ENCODE measurements at places on chromosomes 4 and X.

- DNase-seq, result no peak
These were observed 601.7 kb upstream of the GRIA3 start for GRCh38 chrX:122582280-122582974.

DNA sequence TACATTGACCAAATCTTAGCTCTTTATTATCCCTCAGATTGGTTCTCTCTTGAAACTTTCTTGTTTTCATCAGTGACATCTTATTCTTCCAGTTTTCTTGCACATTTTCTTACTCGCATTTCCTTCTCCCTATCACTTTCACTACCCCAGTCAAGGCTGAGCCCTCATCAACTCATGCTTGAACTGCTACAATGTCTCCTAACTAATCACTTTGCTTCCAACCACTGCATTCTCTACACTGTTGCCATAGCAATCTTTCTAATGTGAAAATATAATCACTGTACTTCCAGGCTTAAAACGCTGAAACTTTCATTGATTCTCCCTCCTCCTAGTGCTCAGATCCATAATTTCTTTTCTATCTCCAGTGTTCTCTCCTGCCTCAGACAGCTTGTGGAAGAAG is 22.2 kb upstream of the LPAR4 start:
- no peak for DNase-seq

DNA sequence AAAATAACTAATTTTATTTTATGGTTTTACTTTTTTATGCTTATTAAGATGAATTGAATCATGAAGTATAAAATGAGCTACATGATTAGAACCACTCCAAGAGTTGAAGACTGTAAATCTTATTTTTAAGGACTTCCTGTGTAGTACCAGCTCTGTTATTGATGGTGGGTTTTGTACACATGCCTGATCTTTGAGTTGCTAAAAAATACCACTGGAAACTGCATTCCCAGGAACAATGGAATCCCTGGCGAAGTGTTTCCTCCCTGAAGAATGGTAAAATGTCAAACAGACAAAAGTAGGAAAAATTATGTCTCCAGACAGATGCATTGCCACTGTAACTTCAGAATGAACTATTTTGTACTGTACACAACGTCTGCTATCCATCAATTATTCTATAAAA is 935.4 kb upstream of the TENM3 start:
- no peak for DNase-seq

GRCh38 chr4:168183717-168184571 is 91.6 kb downstream of the ANXA10 start:
- DNase-seq, result peak; percentile 71

DNA sequence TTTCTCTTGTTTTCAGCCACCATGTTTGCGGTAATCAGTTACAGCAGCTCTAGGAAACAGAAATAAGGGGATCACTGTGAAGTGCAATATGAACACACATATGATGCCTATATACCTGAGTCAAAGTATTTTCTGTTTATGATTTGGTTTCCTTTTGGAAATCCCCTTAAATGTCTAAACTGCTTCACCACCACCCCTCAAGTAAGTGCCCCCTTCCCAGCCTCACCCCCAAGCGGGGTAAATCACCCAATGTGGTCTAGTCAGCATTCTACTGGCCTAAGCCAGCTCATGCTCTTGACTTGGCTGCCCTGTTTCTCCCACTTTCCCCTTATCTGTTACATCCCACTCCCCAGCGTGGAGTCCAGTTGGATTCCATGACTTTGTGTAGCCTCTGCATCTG is 176.5 kb downstream of the QDPR start:
- DNase-seq, result no peak

- DNase-seq, result no peak
These were observed 875.4 kb upstream of the PRKX start for GRCh38 chrX:4588893-4589292.

GRCh38 chr4:15682242-15683142 is 865 bp downstream of the FAM200B start:
- DNase-seq, result peak; percentile 37

- peak; percentile 19 for DNase-seq
These were observed 62.1 kb upstream of the ANTXR2 start for GRCh38 chr4:80134936-80135701.

GRCh38 chrX:49197543-49198087 is 2.4 kb downstream of the SYP start:
- DNase-seq, result no peak

- no peak for DNase-seq
These were observed 88.9 kb downstream of the GC start for GRCh38 chr4:71694961-71695360.

DNA sequence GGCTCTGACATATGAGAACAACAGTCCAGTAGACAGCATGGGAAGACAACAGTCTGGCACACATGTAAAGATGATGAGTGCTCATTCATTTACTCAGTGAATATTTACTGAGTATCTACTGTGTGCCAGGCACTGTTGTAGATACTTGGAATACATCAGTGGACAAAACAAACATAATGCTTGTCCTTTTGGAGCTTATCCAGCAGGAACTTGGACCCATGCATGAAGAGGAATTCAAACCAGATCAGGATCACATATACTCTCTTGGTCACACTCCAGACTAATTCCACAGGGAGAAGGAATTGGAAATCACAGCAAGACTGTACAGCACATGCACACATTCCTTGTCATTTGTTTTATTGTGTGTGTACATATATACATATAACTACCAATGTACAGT is 217.6 kb upstream of the TTC29 start:
- DNase-seq, result no peak

- no peak for DNase-seq
These were observed 256.1 kb downstream of the THOC2 start for GRCh38 chrX:123476611-123477219.

- no peak for DNase-seq
These were observed 83.3 kb downstream of the RLIM start for GRCh38 chrX:74531081-74531480.

DNA sequence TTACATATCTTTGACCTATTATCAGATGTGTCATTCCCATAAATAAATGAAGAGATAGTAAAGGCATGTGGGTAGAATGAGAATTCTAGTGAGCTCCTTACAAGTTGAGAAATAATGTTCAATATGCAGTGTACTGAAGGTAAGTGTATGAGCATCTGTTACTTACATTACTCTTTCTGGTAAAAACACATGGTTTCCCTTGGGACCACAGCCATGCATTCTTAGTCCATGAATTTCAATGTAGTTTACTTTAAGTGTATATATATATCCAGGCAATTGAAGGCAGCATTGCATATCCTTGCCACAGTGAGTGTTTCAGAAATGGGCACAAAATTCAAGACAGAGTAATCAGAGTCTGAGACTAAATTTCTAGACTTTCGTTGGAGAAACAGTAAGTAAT is 277.2 kb downstream of the CXXC4 start:
- no peak for DNase-seq

DNA sequence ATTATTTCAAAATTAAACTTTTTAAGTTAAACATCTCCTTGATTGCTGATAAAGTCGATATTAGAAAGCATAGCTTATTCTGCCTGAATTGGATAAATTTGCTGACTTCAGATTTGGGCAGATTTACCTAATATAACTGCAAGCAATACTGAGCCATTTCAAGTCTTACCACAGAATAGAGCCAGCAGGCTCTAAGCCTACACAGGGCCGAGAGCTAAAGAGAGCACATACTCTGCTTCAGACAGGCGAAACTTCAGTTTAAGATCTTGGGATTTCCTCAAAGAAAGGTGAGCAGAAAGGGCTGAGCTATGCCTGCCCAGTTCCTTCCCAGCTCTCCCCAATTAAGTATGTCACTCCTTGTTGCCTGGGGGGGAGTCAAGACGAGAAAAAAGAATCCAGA is 240.6 kb upstream of the NOCT start:
- no peak for DNase-seq

DNA sequence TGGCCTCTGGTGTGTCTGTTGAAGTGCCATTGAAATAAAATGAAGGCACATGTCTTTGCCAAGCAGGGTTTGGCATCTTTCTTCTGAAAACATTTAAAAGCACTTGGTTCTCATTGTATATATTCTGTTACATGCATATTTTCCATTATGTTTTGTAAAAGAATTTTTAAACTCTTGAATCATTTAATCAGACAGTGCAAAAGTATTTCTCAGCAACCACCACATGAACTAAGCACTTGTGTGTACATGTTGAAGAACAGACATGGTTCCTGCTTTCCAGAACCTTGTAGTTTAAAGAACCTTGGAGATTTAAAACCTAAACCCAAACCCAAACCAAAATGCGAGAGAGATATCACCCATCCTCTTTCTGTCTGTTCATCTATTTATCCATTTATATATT is 220.3 kb upstream of the GIMD1 start:
- no peak for DNase-seq

- DNase-seq, result no peak
These were observed 43.9 kb upstream of the PPP2R2C start for GRCh38 chr4:6516281-6516680.

DNA sequence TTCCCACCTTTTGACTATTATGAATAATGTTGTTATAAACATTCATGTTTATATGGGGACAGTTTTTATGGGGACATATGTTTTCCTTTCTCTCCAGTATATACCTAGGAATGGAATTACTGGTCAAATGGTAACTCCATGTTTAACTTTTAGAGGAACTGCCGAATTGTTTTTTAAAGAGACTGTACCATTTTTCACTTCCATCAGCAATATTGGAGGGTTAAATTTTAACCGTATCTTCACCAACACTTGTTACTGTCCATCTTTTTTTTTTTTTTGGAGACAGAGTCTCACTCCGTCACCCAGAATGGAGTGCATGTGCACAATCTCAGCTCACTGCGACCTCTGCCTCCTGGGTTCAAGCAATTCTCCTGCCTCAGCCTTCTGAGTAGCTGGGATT is 46.4 kb upstream of the PRPS1 start:
- no peak for DNase-seq

DNA sequence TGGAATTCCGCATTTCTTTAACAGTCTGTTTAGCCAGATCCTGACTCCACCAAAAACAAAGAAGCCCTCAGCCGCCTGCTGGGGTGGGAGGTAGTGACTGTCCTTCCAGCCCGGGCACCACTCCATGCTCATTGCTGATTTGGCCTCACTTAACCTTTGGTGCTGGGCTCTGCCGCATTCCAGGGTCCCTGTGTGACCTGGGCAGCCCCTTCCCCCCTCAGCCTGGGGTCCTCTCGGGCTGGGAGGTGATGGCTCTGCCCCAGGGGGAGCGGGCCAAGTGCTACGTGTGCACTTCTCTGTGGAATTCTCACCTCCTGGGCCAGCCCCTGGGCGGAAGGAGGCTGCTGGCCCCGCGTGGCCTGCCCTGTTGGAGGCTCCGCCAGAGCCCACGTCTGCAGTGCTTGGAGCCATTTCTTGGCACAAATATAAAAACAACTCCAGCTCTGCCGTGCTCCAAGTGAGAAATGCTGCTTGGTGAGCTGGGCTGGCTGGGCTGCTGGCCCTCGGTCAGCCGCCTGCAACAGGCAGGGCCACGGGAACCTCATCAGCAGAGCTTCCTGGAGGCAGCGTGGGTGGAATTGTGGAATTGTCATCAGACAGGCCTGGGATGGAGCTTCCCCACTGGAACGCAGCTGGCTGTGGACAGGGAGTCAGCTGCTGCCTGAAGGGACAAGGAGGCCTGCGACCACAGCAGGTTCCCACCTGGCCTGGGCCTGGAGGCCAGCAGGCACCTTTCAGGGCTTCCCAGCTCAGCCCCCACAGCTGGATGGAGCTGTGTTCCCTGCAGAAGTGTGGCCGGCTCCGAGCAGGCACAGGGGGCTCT is 66.0 kb downstream of the TRMT44 start:
- DNase-seq, result peak; percentile 7

- peak; percentile 20 for DNase-seq
These were observed 1.4 kb upstream of the DOK7 start for GRCh38 chr4:3461515-3462291.

DNA sequence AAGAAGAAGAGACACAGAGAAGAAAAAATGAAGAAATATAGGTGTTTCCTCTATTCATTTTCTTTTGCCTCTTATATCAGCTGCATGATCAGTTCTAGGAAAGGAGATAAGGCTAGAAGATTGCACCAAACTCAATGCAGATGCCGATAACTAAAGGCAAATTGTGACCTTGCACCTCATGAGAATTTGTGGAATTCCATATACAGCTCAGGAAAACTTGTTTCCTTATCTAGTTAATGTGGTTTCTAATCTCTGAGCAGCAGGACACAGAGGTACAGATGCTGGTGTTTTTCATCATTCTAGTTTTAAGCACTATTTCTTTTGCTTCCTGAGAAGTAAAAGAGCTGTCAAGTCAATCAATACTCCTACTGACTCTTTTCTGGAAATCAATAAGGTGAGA is 104.6 kb upstream of the NWD2 start:
- no peak for DNase-seq

GRCh38 chrX:54066841-54067240 is 22.6 kb upstream of the PHF8 start:
- DNase-seq, result peak; percentile 14

- DNase-seq, result no peak
These were observed 79.0 kb downstream of the SOX3 start for GRCh38 chrX:140425712-140426395.

DNA sequence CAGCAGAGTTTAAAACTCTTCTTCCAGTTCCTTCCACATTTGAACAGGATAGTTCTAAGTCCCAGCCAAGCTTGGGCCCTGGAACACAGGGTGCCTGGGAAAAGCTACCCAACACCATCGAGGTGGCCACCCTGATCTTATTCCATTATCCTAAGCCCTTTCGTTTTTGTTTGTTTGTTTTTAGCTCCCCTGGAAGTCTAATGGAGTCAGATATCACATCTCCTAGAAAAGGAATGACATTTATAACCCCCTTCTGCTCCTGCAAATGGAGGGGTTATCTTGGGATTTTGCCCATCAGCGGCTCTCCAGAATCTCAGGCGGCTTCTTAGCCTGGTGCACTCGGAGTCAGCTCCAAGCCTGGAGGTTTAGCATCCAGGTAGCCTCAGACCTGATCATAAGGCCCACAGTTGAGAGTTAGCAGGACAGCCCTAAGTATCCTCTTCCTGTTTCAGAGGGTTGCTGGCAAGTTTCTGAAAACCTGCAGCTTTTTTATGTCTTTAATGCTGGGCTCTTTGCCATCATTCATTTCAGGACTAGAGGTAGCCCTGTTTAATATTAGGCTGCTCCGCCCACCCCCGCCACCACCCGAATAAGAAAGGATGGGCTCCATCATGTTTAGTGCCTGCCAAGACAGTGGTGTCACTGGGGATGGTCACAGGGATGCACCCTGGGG is 230.0 kb upstream of the LNX1 start:
- no peak for DNase-seq

DNA sequence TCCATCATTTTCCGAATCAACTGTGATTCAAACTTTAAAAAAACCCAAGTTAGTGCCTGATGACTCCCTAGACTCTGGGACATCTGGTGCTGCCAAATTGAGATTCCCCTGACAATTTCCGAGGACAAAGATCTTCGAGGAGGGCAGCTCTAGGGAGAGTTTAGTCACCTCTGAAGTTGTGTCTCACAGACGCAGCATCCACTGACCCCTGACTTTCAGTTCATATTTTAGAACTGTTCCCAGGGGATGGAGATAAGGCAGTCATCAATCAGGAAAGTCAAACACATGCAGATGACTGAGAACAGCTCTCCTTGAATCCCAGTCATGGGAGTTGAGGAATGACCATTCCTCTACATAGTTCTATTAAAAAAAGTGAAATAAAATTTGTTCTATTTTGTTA is 643.9 kb downstream of the TRIML1 start:
- no peak for DNase-seq
